EH (cell line): ENCODE measurements at places on chromosomes 3 and 15.

DNA sequence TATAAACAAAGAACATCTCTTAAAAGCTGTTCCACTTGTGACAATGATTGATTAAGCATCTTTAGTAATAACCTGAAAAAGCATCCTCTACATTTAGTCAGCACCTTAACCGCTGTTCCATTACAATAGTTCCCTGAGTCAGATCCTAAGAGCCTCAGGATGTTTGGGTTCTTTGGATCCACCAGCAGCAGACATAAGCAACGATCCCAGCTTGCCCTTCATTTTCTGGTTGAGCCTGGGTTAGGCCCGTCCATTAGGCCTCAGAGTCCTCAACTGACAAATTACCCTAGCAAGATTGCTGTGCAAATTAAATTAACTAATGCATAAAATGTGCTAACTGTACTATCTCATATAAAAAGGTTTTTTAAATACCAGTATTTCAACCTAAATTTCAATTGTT, 42.3 kb upstream of the ROBO1 start:
- DNase-seq, result no peak

DNA sequence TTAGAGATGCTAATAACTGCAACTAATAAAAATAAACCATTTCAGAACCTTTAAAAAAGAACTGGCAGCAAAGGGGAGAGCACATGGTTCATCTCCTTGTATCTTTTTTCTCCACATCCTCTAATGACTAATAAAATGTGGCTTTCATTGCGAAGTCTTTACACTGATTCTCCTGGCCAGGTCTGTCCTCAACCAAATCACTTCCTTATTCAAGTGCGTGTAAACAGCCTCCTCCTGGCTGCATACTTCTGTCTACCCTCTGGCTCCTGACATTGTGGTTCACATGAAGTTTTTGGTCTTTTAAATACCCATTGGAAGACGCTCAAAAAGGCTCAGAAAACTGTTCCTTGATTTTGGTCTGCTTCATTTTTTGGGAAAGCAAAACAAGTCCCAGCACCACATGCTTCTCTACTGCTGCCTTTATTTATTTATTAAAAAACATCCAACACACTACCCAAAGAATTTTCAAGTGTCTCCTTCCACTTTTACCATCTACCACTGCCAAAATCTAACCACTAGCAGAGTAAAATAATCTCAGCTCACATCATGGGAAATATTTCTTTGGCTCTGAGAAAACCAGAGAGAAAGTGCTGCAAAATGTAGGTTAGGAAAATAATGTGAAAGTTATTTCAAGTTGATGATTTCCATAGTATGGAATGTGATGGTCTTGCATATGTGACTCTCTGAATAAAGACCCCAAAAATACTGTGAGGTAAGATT, 85.1 kb downstream of the EFL1 start:
- DNase-seq, result peak; percentile 86

DNA sequence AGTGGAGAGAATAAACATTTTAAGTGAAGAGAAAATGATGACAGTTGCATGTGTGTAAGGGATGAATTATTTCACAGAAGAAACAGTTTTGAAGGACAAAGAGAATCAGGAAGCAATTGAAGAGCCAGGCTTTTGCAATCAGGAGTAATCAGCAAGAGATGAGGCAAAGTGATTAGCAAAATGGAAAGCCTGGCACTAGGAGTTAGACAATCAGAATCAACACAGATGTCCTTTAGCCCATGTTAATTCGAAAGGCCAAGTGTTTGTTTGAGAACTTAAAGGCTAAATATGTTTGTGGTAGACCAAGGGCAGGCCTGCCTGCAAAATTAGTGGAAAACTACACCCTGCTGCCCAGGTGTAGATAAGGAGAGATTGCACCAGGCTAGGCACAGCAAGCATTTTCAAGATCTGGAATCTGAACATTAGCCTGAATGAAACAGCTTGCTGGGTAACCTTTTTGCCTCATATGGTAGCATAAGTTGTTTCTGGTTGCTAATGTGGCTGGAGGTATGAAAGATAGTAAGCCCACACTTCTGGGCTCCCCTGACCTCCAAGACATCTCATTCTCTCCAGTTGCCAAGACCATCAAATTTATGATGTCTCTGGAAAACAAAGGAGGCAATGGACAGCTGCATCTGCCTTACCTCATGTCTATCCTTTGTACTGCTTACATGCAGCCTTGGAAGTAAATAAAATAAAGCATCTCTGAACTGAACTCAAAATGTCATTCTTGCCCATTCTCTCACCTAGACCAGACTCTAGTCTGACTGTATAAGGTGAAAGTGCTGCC, 22.0 kb upstream of the LEKR1 start:
- DNase-seq, result no peak

GRCh38 chr3:33113772-33114621, at the start of gene CRTAP:
TSS of gene CRTAP (plus strand) at chr3:33114014. CDS start at chr3:33114078, 64 bp downstream.
- peak; percentile 96 for DNase-seq

GRCh38 chr3:70832834-70833205, 520.4 kb upstream of the MDFIC2 start:
- DNase-seq, result peak; percentile 88

DNA sequence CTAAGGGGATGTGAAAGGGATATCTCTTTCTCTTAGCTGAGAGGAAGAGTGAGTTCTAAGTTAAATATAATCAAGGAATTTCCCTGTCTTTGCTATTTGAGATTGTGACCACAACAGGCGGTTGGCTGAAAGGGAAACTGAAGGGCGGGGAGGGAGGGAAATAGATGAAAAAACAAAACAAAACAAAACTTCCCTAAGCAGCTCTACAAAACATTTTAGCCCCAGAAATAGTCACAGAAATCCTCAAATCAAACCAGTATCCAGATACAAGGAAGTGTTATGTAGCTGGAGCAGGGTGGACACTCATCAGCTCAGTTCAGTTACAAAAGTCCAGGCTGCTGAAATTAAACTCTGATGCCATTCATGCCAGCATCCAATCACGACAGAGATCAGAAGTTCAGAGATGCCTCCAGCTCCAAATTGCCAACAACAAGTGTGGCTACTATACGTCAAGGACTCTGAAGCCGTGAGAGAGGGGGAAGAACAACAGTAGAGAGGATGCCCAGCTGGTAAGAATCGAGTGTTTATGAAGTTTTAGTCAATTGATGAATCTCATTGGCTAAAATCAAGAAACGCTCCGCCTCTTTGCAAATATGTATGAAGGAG, 319 bp upstream of the TP63 start:
- no peak for DNase-seq

DNA sequence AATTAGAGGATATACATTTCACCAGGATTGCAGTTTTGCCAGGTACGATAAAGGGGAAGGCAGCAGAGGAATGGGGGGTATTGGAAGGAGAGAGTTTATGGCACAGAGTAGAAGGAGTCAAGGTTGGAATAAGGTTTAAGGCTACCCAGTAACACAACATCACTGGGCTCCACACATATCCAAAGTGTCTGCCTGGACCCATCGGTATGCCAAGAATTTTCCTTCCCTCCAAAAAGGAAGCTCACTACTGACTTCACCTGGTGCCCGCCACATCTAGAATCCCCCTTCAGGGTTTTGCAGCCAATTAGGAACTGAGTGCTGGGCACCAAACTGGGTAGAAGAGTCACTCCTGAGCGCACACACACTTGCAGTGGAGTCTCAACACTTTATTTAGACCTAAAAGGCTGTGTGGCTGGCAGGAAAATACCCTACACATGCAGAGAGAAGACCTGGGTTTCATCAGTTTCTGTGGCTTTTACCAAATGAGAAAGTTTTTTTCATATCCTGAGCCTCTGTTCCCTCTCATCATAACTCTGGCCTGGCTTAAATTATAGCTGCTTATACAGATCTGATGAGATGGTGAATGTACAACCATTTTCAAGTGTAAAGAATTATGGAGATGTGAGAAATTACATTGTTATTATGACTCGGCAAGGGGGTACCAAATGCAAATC, 190.8 kb upstream of the LPP start:
- DNase-seq, result no peak

DNA sequence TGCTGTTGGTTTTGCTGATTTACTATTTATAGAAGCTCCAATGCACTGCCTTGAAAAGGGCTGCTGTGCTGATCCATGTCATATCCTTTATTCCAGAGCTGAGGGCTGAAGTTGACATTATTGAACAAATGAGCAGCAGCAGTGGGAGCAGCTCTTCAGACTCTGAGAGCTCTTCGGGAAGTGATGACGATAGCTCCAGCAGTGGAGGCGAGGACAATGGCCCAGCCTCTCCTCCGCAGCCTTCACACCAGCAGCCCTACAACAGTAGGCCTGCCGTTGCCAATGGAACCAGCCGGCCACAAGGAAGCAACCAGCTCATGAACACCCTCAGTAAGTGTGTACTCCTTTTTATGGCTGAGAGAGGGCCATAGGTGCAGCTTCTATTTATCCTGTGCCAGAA, 8.8 kb downstream of the EAF1 start:
- no peak for DNase-seq

- DNase-seq, result no peak
Observed at GRCh38 chr3:182957226-182957625, 23.1 kb downstream of the DCUN1D1 start.

- peak; percentile 42 for DNase-seq
Observed at GRCh38 chr3:14439501-14440167, 37.2 kb downstream of the SLC6A6 start.

- DNase-seq, result no peak
Observed at GRCh38 chr3:57393977-57394376, 101.5 kb upstream of the ASB14 start.

- DNase-seq, result no peak
Observed at GRCh38 chr15:44729408-44730127, 6.8 kb upstream of the TRIM69 start.
